ENCODE measurements at places on chromosomes 7 and 10.

DNA sequence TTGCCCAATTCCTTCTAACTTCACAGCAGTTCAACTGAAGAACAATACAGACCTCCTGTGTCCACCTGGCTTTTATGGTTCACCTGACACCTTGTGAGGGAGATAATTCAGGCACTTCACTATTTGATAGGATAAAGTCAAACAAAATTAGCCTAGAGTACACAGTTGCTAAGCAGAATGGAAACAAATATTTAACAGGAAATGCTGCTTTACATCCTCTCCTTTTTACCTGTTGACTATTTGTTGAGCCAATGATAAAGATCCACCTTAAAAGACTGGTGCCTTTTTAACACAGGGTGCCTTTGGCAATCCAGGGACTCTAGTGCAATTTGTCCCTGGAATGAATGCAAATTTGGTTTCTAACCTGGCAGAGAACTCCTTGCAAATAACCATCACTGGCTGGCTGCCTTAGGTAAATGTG lies 39.8 kb downstream of the ITPRID1 start:
- no peak for ATAC-seq

GRCh38 chr10:71832967-71833366 lies 18.1 kb downstream of the PSAP start:
- no peak for ATAC-seq

DNA sequence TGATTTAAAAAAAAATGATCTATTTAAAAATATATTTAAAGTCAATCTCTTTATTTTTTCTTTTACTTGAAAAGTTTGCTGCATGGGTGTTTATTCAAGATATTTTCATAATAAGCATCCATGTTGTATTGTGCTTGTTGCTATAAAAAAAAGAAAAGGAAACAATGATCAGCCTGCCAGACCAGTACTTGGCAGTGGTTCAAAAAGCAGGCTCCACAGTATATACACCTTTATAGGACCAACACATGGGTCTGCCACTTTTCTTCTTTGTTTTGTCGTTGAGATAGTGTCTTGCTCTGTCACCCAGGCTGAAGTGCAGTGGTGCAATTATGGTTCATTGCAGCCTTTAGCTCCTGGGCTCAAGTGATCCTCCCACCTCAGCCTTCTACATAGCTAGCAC lies 228.0 kb downstream of the TWIST1 start:
- no peak for ATAC-seq

DNA sequence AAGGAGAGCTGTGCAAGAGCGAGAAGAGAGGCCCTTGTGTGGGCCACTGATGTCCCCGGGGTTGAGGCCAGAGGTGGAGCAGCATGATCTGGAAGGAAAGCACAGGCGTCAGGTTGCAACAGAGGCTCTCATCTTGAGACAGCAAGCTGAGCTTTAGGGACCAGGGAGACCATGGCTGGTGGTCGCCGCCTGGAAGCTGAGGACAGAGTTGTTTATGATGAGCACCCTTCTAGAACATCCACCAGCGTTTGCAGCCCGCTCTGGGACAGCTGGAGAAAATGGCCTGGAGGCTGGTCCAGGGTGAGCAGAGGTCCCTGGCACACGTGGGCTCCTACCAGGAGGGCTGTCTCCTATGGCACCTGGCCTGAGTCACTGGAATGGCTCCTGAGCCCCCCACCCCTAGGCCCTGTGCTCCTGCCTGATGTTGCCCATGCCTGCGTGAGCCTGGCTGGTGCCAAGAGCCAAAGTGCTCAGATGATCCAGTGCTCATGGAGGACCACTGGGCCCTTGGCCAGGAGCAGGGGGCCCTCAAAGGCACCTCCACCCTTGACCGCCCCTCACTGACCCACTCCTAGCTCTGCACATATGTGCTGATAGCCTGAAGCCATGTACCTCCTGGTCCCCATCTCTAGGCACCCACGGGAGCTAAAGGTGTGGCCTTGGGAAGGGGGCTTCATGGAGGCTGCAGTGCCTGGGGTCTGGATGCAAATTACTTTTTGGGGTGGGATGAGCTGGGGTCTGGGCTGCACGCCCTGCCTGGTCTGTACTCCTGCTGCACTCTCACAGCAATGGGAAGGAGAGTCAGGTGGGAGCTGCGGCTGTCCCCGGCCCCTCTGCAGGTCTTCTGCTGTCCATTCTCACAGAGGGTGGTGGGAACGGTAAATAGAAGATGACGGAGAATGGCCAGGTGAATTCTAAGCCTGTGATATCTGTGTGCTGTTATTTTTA lies 40.1 kb upstream of the RET start:
- ATAC-seq: peak; percentile 21

DNA sequence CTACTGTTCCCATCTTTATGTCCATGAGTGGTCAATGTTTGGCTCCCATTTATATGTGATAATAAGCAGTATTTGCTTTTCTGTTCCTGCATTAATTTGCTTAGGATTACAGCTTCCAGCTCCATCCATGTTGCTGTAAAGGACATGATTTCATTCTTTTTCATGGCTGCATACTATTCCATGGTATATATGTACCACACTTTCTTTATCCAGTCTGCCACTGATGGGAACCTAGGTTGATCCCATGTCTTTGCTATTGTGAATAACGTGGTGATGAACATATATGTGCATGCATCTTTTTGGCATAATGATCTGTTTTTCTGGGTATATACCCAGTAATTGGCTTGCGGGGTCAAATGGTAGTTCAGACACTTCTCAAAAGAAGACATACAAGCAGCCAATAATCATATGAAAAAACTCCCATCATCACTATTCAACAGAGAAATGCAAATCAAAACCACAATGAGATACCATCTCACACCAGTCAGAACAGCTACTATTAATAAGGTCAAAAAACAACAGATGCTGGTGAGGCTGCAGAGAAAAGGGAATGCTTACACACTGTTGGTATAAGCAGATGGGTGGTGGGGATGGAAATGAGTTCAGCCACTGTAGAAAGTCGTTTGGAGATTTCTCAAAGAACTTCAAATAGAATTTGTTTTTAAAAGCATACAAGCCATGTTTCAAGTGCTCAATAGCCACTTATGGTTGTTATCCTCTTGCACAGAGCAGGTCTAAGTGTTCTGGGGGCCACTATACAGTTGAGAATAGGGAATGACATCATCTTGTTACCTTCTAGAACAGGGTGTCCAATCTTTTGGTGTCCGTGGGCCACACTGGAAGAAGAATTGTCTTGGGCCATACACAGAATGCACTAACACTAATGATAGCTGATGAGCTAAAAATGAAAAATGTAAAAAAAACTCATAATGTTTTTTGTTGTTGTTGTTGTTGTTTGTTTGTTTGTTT lies 23.2 kb upstream of the SDK1 start:
- no peak for ATAC-seq

All from esophagus mucosa (tissue), 1 donor.